ENCODE measurements at places on chromosomes 11 and 22. TPM values are rescaled to one million over a fixed set of nuclear protein-coding genes. Genes with fewer than 3 reads are reported as not detected.

Gene PAX6
- total RNA-seq: 7.6 TPM

Gene ARFGAP2
- total RNA-seq: 112 TPM

Gene LMNTD2
- total RNA-seq: 19.3 TPM

Gene IFITM2
- total RNA-seq: 33.2 TPM

Gene PATE3
- not detected for total RNA-seq

Gene KRTAP5-7
- 0.41 TPM for total RNA-seq

Gene PRODH
- 6.4 TPM for total RNA-seq

Gene NXPE1
- not detected for total RNA-seq

Gene SMTNL1
- total RNA-seq: not detected

Gene CHST1
- total RNA-seq: 0.31 TPM

GRCh38 chr11:409600-410483 lies 5.0 kb downstream of the SIGIRR start:
- DNase-seq: no peak

DNA sequence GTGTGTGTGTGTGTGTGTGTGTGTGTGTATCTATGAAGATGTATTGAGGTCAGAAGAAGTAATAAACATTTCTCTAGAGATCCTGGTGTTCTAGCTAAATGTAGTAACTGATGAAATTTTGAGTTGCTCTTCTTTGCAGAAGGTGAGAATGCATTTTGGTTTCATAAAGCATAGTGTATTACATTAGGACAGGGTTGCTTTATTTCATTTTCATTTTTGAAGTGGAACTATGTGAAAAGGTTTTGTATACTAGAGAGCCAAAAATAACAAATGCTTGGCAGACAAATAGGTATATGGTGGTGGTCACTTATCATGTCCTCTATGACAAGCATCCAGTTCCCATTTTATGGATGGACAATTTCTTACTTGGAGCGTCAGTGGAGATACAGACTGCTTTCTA lies 99.0 kb downstream of the CASP12 start:
- no peak for DNase-seq

- DNase-seq: no peak
Observed at GRCh38 chr11:1303973-1304372, 5.5 kb downstream of the TOLLIP start.

GRCh38 chr11:102546923-102547471 lies 16.4 kb upstream of the MMP7 start:
- DNase-seq: no peak

GRCh38 chr11:72069200-72069599 lies 11.1 kb downstream of the NUMA1 start:
- no peak for DNase-seq

DNA sequence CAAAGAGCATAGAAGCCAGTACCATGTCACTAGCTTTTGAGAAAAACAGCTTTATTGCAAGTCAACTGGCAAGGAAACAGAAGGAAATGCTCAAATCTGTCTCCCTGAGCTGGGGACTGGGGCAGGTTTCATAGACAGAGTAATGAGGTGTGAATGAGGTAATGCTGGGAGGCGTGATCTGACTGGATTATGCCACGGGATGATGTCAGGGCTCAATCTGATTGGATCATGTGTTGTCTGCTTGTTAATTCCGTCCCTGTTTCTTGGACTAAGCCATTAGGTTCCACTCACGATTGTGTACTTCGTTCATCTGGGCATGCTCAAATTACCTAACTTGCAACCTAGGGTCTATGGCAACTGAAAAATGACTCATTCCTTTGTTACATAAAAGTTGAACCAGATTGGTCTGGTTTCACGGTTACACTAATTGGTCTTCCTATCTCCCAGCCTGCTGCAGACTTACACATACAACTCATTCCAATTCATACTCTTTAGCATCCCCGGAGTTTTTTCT lies 20.2 kb upstream of the OR10A5 start:
- no peak for DNase-seq

GRCh38 chr11:64891215-64891848 lies 12.9 kb upstream of the EHD1 start:
- DNase-seq: no peak

GRCh38 chr11:2093575-2094353 lies 45.4 kb downstream of the IGF2 start:
- DNase-seq: no peak

GRCh38 chr11:58451585-58451984 lies 9.5 kb upstream of the OR5B12 start:
- DNase-seq: no peak

- no peak for DNase-seq
Observed at GRCh38 chr11:127895776-127896175, 691.6 kb downstream of the ETS1 start.

GRCh38 chr22:20433191-20433590 lies 4.4 kb downstream of the SCARF2 start:
- no peak for DNase-seq

- DNase-seq: no peak
Observed at GRCh38 chr11:14073849-14074476, 111.4 kb downstream of the SPON1 start.

- DNase-seq: no peak
Observed at GRCh38 chr11:1171985-1172728, 14.4 kb downstream of the MUC5AC start.

DNA sequence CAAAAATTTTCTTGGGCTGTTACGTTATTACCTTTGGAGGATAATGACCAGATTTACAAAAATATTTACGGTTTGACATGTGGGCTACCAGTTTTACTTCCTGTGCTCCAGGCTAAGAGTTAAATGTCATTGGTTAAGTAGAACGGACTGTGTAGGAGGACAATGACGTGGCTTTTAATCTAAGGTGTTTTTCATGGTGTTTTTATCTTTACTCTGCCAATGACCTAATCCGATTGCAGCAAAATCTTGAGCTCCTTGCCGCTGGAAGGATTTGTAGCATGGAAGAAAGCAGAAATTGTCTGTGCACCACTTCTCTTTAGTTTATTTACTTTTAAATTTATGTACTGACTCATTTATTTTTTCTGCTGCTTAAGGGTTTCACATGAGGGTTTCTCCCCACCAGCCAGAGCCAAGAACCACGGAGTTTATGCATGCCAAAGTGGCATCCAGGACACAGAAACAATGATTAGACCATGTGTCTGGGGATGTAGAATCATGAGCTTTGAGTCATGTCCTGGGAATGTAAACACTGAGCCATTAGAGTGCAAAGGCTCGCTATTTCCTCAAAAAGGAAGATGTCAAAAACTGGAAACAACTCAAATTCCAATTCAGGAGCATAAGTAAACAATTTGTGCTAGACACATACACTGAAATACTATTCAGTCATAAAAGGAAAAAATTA lies 1.9 kb upstream of the CARD16 start:
- no peak for DNase-seq

DNA sequence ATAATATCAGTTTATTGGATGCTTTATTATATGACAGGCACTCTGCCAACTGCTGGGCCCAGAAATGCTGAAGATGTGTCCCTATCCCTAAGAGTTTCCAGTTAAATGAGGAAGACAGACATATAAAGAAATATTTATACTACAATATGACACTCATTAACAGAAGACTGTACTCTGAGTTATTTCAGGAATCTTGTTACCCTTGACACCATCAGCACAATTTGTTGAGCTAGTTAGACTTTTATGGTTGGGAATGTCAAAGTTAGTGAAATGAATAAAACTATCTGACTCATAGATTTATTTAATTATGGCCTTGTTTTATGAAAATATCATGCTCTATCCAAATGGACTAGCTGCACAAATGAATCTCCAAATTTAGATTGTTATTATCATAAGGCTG lies 25.6 kb upstream of the MSANTD4 start:
- DNase-seq: no peak

DNA sequence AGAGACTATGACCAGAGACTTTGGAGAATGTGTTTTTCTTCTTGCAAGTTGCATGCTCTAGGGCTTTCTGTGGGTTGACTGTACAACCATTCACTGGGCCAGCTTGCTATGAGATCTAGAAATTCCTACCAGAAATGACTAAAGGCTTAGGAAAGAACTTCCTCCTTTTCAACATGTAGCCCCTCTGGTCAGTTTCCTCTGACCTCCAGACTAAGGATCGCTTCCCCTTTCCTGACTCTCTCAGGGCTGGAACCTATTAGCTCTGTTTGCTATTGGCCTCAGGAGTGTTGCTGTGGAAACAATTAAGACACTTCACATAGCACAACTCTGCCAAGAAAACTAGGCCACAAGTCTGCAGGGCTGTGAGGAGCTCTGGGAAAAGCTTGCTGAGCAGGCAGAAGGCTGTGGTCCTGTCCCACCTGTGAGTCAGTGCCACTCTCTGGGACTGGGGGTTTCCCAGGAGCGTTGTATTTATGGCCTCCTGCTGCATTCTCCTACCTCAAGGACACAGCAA lies 10.7 kb downstream of the CRY2 start:
- DNase-seq: no peak

- no peak for DNase-seq
Observed at GRCh38 chr11:34957606-34958005, 41.2 kb downstream of the PDHX start.

DNA sequence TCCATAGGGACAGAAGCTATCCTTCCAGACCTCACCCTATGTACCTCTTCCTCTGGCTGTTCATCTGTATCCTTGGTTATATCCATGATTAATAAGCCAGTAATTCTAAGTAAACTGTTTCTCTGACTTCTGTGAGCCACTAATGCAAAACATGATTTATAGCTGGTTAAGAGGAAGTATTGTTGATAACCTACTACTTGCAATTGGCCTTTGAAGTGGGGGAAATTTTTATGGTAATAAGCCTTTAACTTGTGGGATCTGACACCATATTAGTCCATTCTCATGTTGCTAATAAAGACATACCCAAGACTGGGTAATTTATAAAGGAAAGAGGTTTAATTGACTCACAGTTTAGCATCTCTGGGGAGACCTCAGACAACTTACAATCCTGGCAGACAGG lies 21.9 kb downstream of the CASP12 start:
- no peak for DNase-seq

- DNase-seq: no peak
Observed at GRCh38 chr11:115705200-115705599, 201.0 kb upstream of the CADM1 start.

DNA sequence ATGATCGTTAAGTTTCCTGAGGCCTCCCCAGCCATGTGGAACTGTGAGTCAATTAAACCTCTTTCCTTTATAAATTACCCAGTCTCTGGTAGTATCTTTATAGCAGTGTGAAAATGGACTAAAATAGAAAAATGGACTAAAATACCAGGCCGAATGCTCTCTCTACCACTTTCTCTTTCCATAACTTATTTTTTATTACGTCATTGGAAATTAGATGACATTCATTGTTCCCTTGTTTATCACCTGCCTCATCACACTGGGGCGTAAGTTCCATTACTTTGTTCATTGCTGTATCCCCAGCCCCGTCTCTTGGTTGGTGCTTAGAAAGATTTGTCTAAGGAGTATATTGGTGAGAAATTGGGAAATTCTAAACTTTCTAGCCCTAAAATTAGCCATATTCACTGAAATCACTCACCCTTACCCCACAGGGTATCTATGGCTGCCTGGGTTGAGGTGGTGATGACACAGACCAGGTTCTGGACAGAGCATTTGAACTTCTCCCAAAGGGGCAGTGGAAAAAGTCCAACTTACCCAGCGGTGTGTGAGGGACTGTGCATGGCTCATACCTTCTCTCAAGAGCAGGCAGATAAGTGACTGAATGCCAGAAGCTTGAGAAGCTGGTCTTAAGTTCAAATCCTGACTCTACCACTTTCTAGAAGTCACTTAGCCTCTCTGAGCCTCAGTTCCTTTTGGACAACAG lies 50.9 kb upstream of the TP53I11 start:
- DNase-seq: no peak

- DNase-seq: no peak
Observed at GRCh38 chr22:35894937-35895708, 133.5 kb downstream of the RBFOX2 start.

DNA sequence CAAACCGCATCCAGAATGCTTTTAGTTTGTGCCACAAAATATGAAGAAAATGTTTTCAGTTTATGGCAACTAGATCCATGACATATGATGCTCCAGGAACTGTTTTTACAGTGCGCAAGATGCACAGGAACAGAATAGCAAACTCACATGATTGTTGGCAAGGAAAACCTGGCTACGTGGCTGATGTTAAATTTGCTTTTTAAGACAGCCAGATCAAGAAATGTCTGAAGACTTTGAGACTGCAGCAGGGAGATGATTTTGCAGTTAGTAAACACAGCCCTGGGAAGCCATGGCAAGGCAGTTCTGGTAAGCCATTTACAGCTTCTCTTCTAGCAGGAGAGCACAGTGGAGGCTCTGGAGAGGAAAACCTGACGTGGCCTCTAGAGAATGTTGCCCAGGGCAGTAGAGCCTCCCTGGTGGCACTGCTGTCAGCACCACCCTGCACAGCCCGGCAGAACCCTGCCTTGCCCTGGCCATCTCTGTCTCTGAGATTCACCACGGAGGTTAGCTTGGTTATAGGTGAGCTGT lies 69.8 kb upstream of the TNRC6B start:
- DNase-seq: no peak

- no peak for DNase-seq
Observed at GRCh38 chr11:8787372-8787771, 104.8 kb downstream of the RPL27A start.

- no peak for DNase-seq
Observed at GRCh38 chr22:33745501-33745900, 174.8 kb downstream of the LARGE1 start.

DNA sequence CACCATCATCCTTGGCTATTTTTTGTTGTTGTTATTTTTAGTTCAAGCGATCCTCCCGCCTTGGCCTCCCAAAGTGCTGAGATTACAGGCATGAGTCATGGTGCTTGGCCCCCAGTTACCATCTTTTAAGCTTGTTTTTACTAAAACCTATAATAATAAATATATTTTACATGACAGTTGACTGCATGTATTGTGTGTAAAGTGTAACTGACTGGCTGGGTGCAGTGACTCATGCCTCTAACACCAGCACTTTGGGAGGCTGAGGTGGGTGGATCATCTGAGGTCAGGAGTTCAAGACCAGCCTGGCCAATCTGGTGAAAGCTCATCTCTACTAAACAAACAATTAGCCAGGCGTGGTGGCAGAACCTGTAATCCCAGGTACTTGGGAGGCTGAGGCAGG lies 386.2 kb downstream of the TENM4 start:
- DNase-seq: no peak

DNA sequence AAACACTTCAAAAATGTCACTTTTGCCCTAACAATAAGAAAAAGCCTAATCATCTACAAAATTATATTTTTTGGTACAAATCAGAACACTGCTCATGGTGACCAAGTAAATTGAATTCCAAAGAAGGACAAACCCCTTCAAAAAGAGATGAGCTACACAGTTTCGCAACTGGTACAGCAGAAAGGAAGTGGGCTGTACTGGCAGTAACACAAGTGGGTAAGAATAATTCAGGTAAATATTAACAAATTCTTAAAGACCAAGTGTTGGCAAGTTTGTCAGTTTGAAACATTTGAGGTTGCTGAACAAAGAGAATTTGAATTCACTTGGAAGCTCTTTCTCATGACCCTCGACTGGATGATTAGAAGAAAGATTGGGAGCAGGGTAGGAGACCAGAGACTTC lies 35.5 kb downstream of the MSANTD4 start:
- DNase-seq: no peak

- DNase-seq: no peak
Observed at GRCh38 chr22:49413146-49413545, 414.5 kb downstream of the BRD1 start.

- DNase-seq: peak; percentile 69
Observed at GRCh38 chr11:69640995-69641581, at the start of gene CCND1. CCND1 (plus strand) TSS chr11:69641156; CDS start chr11:69641314, 158 bp downstream.

- no peak for DNase-seq
Observed at GRCh38 chr11:129291546-129291945, 84.1 kb upstream of the BARX2 start.
